Activated naive CD4-positive, alpha-beta T cell treated with Interleukin-2 at 50 U/mL for 16 hours (primary cell): ENCODE measurements at places on chromosomes 13 and 19.

GRCh38 chr13:44449999-44450821, 76.6 kb downstream of the SERP2 start:
- no peak for DNase-seq

GRCh38 chr13:101649488-101650126, 197.1 kb downstream of the ITGBL1 start:
- no peak for DNase-seq

- DNase-seq, result no peak
Measured at GRCh38 chr19:32336259-32337083, 8.9 kb upstream of the ZNF507 start.

GRCh38 chr13:111503376-111503775, 182.9 kb downstream of the TEX29 start:
- no peak for DNase-seq

DNA sequence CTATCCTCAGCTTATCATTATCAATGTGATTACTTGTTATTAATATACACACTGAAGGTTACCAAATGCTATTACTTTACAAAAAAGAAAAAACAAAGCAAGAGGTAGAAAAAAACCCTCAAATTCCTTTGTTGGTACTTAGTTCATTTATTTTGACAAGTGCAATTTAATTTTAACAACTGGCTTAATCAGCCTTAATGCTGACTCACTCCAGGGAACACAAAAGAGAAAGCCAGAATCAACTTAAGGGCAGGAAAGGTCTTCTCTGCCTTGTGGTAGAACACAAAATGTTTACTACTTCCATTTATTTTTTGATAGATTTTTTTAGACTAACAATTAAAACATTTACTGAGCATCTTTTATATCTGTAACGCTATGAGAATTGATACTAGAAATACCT, 417.1 kb downstream of the PCDH17 start:
- no peak for DNase-seq

GRCh38 chr19:58538257-58539168, 5.4 kb upstream of the TRIM28 start:
- DNase-seq, result peak; percentile 41

DNA sequence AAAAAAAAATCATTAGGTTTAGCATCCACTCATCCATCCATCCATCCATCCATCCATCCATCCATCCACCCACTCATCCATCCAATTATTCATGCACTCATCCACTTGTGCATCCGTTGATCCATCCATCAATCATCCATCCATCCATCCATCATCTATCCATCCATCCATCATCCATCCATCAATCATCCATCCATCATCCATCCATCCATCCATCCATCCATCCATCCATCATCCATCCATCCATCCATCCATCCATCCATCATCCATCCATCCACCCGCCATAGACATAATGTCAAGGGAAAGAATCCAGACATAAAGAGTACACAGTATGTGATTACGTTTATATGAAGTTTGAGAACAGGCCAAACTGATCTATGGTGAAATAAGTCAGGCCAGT, 9.0 kb upstream of the SELENOW start:
- no peak for DNase-seq

GRCh38 chr13:97119943-97120342, 102.2 kb upstream of the MBNL2 start:
- no peak for DNase-seq

DNA sequence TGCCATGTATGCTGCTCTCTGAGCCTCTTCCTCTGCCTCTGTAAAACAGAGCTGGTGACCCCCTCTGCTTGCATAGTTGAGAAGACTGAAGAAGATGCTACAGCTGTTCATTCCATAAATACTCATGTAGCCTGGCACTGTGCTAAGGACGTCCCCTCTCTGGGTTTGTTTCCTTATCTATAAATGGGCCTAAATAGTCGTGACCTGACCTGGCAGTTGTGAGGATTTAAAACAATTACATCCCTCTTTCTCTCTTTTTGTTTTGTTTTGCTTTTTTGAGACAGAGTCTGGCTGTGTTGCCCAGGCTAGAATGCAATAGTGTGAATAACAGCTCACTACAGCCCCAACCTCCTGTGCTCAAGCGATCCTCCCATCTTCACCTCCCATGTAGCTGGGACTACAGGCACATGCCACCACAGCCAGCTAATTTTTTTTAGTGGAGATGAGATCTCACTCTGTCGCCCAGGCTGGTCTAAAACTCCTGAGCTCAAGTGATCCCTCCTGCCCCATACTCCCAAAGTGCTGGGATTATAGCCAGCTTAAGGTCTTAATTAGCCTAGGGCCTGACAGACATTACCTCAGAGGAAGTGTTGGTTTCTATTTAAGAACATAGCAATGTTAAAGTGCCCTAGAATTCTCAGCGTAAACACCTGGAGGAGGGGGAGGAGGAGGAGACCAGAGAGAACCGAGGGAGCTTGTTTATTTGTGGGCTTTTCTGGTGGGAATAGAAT, 4.6 kb downstream of the WDR62 start:
- no peak for DNase-seq

- DNase-seq, result peak; percentile 39
Measured at GRCh38 chr19:8004723-8005513, 523 bp downstream of the ELAVL1 start.

- no peak for DNase-seq
Measured at GRCh38 chr13:22194106-22194805, 523.4 kb downstream of the FGF9 start.
